ENCODE measurements at places on chromosomes 5 and 9.

GRCh38 chr5:112063856-112064255 is 306.9 kb upstream of the NREP start:
- no peak for DNase-seq

- peak; percentile 19 for DNase-seq
Observed at GRCh38 chr9:134217431-134218210, 53.3 kb upstream of the RNU6ATAC start.

DNA sequence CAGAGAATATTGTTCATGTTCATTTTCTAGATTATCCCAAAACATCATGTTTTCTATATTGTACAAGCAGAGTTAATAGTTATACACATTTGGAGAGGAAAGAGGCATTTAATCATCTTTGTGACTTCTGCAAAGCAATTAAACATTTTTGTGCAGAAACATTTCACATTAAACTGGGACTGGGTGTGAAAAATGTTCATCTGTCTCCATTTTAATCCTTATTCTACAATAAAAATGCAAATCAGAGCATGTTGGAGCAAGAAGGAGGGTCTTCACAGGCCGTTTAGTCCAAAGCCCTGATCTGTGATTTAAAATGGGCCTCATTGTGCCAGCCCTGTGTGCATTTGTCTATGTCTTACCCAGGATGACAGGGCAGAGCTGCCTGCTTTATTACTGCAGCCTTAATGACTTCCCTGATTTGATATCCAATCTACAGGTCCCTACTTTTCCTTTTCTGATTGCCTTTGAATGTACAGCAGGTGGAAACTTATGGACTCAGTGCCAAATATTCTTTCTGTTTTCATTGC is 183.5 kb downstream of the CAVIN4 start:
- no peak for DNase-seq

- no peak for DNase-seq
Observed at GRCh38 chr9:34552986-34553385, 30.2 kb upstream of the ENHO start.

- DNase-seq: no peak
Observed at GRCh38 chr9:135144581-135145170, 57.2 kb downstream of the OLFM1 start.

DNA sequence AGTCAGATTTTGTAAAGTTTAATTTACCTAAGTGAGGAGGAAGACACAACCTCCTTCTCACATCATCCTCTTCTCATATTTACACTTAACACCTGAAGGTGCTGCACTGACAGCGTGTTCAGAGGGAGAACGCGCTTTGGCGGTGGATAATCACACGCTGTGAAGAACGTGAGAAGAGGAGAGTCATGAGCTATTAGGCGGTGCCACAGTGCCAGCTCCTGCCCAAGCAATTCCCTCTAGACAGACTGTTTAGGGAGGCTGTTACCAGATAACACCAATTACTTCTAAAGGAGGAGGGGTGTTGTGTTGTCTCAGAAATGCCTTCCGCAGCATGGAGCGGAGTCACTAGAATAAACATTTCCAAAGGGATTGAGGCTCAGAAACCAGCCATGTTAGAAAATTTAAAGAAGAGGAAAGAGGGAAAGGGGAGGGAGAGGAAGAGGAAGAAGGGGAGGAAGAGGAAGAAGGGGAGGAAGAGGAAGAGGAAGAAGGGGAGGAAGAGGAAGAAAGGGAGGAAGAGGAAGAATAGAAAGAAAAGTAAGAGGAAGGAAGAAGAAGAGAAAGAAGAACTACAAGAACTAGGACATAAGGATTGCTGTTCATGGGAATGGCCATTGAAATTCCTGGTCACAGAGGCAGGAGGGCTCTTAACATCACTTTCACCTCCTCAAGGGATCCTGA is 37.3 kb upstream of the WWC1 start:
- DNase-seq: no peak

DNA sequence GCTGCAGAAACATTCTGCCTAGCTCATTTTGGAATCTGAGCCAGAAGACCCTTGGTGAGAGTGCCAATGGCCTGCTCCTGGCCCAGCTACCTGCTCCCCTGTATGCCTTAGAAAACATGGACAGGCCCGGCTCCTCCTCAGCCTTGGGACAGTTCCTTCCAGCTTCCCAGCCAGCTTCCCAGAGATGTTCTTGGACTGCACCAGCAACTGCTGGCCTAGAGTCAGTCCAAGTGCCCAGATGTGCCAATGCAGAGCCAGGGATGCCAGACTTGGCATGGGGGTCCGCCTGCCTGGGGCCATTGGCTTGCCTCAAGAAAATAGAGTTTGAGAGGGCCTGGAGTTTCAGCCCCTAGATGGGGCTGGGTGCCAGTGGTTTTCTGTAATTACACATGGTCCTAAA is 142.2 kb upstream of the TRIM32 start:
- DNase-seq: no peak

All from fibroblast of skin of back (primary cell).